ENCODE measurements at places on chromosomes 3 and 15.

GRCh38 chr3:160038862-160039562 is 50.4 kb downstream of the IL12A start:
- no peak for DNase-seq

DNA sequence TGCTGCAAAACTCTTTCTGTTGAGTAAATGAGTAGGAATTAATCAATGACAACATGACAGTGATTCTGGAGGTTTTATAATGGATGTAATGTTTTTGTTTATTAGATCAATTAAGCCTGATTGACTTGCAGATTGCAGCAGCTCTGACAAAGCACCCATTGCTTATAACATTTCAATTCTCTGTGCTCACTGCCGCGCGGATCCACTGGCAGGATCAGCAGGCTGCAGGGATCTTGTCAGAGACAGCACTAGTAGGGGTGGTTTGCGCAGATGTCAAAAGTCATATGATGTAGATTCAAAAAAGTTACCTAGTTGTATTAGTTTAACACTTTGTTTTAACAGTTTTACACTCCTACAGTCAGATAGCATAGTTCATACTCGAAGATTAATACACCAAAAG is 93.4 kb downstream of the MBNL1 start:
- DNase-seq = no peak

DNA sequence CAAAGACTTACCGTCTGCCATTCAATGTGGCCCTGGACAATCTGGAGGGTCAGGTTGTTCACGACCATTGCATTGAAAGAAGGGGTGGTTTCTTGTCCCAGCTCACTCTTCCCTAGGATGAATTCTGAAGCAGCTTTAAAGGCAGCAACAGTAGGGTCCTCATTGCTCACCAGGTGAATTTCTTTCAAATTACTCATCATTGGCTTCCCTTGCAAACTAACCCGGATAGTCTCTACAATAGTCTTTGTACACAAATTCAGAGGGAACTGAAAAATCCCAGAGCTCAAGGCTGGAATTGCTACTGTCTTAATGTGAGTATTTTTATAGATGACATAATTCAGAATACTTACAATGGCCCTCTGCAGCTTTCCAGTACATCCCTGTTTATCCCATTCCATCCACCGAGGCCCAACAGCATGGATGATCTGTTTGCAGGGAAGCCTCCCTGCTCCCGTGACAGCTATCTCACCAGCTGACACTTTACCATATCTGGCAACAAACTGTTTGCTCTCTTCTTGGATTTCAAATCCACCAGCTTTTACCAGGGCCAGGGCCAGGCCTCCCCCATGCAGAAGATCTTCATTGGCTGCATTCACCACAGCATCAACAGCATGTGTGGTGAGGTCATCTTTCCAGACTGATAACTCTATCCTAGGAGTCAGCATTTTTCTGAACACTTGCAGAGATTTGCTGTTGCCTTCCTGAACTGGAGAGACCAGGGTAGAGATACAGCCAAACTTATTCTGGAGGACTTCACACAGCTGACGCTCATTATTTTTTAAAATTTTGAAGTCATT is 8.6 kb downstream of the PARP9 start:
- DNase-seq = peak; percentile 35

DNA sequence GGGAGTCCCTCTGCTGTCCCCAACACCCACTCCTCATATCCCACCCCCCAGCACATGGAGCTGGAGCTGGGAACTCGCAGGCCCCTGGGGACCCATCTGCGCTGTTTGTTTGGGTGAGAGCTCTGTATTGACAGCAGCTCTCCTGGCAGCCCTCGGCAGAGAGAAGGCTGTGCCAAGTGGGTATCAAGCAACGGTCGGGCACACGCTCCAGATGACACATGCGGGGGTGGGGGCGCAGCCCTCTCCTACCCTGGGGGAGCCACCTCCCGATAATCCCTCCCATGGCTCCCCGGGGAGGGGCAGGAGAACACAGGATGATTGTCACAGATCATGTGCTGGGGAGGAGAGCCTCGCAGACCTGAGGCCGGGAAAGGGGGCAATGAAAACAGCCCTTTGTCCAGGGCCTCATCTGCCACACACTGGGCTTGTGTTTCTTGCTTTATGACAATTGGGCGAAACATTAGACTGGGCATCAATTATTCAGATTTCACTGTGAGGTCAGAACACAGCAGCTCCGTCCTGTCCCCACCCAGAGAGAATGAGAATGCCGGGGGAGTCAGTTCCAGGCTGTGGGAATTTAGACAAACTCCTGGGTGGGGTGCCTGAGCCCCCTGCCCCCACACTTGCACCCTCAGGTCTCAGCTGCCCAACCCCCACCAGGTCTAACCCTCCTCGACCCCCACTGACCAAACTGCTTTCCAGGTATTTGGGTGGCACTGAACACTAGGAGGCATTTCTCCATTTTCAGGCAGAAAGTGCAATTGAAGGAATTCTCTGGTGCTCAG is 46.4 kb upstream of the KLF13 start:
- no peak for DNase-seq

- no peak for DNase-seq
Observed at GRCh38 chr3:4687167-4687566, 194.0 kb downstream of the ITPR1 start.

- DNase-seq = no peak
Observed at GRCh38 chr3:123019161-123019560, 8.4 kb downstream of the SEMA5B start.

DNA sequence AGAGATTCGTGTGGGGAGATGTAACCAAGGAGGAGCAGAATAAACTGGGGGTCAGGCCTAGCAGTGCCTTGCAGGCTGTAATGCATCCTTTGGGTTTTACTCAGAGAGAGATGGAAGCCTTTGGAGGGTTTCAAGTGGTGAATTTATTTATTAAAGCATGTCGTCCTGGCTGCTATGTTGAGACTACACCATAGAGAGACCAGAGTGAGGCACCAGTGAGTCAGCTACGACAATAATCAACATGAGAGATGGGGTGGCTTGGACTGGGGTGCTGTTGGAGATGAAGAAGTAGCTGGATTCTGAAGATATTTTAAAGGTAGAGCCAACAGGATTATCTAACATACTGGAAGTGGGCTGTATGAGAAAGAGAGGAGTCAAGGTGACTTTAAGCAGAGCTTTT is 335.3 kb upstream of the ARHGEF26 start:
- DNase-seq = no peak

DNA sequence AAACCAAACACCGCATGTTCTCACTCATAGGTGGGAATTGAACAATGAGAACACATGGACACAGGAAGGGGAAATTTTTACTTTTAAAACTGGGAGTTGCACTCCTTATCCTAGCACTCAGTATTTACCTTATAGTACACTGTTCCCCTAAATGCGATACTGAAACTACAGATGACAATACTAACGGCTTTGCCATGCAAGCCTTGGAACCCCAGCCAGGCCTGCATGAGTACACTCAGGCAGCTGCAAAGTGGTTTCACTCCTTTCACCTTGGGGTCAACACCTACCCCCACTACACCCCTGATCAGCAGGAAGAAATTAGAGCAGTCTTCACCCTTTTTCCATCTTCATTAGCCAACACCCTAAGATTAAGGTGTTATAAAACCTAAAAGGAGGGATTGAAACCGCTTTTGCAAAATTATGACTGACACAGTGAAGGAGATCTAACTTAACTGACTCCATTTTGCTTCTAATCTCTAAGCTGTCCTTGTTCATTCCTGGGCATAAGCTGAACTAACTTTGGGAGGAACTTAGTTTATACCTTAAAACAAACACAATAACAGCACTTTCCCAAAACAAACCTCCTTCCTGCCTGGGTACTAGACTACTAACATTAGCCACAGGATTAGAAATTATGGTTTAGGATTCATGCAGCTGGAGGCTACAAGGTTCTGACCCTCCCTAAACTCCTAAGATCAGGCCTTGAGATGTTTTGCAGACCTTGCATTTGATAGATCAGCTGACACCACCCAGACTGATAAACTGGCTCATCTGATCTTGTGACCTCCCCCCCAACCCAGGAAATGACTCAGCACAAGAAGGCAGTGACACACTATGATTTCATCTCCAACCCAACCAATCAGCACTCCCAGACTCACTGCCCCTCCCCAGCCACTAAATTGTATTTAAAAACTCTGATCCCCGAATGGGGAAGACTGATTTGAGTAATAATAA is 452.1 kb upstream of the PPP2R3A start:
- DNase-seq = peak; percentile 73

DNA sequence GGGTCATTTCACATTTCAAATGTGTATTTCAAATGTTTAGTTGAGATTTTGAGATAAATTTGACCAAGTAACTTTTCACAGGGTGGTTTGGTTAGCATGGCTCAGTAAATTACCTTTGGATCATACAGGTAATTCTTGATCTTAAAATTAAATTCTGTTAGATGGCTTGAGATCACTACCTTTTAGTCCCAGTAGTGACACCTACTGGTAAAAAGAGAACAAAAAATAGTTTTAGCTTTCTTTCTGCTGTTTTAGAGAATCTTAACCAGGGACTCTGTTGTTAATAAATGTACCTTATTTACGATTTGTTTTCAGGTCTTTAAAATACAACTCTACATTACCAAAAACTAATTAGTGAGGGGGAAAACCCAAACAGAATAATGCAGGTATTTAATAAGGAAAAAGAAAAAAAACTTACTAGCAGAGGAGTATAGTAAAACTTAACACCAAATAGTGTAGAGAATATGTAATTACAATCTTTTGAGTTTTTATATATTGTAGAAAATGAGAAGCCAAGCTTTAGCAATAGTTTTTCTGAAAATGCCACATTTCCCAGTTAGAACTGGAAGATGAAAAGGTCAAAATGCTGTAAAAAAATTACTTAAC is 620.3 kb upstream of the AGTR1 start:
- DNase-seq = peak; percentile 33

DNA sequence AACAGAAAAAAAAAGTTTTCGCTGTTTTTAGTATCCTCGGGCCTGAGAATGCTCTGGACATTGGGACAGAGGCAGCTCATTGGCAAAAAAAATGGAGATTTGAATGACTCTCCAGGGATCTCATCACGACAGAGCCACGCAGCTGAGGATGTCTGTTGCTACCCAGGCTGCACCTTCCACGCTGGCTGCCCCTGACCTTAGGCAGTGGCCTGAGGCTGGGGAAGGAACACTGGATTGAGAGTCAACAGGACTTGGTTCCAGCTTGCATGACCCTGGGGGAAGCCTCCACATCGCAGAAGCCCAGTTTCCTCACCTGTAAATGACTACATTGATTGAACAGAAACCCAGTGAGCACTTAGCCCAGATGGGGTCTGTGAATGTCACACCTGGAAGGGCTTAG is 8.7 kb upstream of the ACSBG1 start:
- DNase-seq = no peak

DNA sequence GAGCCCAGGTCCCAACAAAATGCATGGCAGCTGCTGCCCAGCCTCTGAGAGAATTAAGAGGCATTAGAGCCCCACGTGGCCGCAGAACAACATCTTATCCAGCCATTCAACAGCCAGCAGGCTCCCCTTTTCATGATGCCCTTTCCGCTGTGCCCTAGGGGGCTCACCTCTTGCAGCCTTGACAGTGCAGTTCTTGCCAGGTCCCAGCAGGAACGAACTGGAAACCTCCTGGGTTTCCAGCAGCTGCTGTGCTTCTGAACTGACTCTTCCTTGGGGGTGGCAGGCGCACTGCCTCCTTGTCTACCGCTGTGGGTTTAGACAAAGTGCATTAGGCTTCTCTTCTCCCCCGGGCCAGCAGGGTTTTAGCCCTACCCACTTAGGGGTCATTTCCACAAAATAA is 85.2 kb downstream of the FAM174B start:
- DNase-seq = no peak

DNA sequence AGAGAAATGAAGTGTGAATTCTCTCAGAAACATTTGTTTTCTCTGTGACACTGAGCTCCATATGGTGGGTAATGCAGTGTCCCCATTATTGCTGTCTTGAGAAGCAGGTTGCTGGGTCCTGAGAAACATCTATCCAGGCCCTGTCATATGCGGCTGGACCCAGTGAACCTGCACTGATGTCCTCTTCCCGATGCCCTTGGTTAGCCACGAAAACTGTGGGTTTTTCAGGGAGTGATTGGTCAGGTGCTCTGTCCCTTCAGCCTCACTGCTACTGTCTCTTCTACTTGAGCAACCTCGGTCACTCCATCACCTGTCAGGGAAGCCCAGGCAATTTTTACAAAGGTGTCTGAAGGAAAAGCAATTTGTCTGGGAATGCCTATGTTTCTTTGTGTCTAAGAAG is 77.0 kb downstream of the SLC7A14 start:
- DNase-seq = no peak

DNA sequence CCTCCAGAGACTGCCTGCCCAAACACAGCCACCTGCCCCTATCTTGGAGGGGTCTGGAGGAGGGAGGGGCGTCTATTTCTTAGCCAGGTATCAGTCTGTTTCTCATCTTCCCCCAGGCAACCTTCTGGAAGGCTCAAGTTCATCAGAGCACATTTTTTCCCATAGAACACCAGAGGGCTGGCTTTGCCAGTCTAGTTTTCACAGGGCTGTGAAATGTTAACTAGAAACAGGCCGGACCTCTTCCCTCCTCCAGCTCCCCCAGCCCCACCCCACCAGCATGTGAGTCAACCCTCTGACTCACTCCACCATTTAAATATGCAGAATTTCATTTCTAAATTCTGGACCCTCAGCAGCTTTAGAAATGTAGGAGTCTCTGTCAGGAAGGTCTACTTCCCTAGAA is 66.9 kb downstream of the SLCO2A1 start:
- peak; percentile 72 for DNase-seq

- DNase-seq = no peak
Observed at GRCh38 chr3:160948273-160948672, 156.9 kb downstream of the B3GALNT1 start.

GRCh38 chr15:89781891-89782618 is 5.9 kb downstream of the MESP2 start:
- DNase-seq = peak; percentile 68

DNA sequence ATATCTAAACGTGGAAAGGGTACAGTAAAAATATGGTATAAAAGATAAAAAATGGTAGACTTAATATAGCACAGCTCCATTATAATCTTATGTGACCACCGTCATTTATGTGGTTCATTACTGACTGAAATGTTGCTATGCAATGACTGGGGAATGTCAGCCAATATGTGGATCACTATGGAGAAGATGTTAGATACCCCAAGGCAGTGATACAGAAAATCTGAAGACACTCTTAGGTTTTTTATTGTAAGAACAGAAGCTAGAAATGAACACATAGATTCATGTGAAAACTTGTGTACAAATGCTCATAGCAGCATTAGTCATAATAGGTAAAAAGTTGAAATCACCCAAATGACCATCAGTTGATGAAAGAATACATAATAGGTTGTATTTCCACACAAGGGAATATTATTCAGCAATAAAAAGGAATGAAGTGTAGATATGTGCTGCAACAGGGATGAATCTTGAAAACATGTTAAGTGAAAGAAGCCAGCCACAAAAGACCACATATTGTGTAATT is 18.4 kb downstream of the MEF2A start:
- DNase-seq = no peak

GRCh38 chr3:183594636-183595035 is 39.1 kb upstream of the KLHL6 start:
- DNase-seq = no peak

GRCh38 chr15:56985856-56986255 is 67.4 kb downstream of the TCF12 start:
- no peak for DNase-seq

- peak; percentile 78 for DNase-seq
Observed at GRCh38 chr15:89401631-89402517, 67.2 kb upstream of the POLG start.

GRCh38 chr3:177396733-177397132 is 199.5 kb upstream of the TBL1XR1 start:
- no peak for DNase-seq
